ENCODE measurements at places on chromosomes 1 and 21.

GRCh38 chr1:53583868-53584776 is 124.9 kb downstream of the DMRTB1 start:
- ATAC-seq: no peak

GRCh38 chr1:177069490-177069889 is 95.0 kb downstream of the ASTN1 start:
- no peak for ATAC-seq

DNA sequence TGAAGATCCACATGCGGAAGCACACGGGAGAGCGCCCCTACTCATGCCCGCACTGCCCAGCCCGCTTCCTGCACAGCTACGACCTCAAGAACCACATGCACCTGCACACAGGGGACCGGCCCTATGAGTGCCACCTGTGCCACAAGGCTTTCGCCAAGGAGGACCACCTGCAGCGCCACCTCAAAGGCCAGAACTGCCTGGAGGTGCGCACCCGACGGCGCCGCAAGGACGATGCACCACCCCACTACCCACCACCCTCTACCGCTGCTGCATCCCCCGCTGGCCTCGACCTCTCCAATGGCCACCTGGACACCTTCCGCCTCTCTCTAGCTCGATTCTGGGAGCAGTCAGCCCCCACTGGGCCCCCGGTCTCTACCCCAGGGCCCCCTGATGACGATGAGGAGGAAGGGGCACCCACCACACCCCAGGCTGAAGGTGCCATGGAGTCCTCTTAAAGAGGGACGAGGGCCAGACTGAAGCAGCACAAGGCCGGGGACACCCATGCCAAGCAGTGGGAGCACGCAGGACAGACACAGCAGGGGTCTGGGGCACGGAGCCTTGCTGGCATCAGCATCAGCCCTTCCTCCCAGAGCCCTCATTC is 13.7 kb downstream of the ZBTB7B start:
- ATAC-seq: no peak

GRCh38 chr1:184504040-184504954 is 117.5 kb downstream of the C1orf21 start:
- no peak for ATAC-seq

DNA sequence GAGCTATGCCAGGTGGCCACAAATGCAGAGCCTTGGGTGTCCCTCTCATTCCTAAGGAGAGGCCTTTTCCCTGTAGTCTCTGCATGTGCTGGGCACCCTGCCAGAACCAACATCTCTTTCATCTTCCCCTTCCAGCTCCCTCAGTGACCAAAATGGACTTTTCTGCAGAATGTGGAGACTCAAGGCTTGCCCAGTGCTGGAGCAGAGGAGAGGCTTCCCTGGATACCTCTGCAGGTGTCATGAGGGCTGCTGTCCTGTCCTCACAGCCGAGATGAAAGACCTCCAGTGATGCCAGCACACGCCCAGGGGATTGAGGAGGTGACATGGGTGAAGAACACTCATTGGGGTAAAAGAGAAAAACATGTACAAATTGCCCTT is 347.0 kb upstream of the AJAP1 start:
- no peak for ATAC-seq

GRCh38 chr1:212004895-212005608 is 30.3 kb downstream of the INTS7 start:
- no peak for ATAC-seq

- ATAC-seq: no peak
These were observed 6.1 kb downstream of the NENF start for GRCh38 chr1:212438831-212439237.

DNA sequence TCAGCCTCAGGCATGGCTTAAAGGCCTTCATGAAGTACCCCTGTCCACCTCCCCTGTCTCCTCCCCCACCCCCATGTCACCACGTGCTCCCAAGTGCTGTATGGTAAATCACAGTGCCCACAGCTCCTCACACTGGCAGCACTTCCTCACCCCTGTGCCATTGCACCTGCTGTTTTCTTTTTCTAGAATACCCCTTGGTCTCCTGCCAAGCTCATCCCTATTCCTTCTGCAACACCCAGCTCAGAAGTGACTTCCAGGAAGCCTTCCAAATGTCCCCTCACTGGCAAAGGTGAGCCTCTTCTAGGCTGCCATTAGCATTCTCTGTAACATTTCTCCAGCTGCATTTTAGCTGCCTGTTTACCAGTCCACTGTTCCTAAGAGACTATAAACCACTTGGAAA is 9.4 kb downstream of the AKNAD1 start:
- ATAC-seq: no peak

GRCh38 chr1:245129319-245130240 is 25.2 kb upstream of the KIF26B start:
- ATAC-seq: no peak

- no peak for ATAC-seq
These were observed 19.5 kb upstream of the ETV3 start for GRCh38 chr1:157157501-157158190.

DNA sequence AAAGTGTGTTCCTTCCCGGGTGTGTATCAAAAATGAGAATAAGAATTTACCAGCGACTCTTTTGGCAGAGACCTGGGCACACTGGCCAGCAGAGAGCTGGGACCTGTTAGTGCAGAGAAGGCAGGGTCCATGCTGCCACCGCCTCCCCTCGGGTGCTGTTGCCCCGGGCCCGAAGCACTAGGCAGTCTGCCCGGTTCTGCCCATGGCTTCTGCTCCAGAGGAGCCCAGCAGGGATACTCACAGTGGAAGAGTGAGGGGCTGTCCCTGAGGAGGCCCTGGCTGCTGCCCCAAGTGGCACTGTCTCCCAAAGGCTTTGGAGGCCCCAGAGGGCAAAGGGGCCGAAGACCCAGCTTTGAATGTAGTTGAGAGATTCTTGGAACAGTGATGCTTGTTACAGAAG is 80.5 kb downstream of the MIS18A start:
- no peak for ATAC-seq

DNA sequence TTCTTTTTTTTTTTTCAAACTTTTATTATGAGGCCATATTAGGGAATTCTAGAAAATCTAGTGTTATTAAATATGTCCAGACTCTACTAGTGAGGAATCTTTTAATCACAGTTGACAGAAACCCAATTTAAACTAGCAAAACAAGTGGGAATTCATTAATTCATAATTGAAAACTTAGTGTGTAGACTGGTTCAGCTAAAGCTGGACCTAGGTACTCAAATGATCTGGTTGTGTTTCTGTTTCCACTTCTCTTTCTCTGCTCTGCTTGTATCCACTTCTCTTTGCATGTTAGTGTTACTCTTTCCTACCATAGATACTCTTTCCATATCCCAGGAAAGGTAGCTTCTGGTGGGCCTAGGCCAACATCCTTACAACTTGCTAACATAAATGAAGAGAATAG is 81.2 kb upstream of the HIVEP3 start:
- no peak for ATAC-seq

DNA sequence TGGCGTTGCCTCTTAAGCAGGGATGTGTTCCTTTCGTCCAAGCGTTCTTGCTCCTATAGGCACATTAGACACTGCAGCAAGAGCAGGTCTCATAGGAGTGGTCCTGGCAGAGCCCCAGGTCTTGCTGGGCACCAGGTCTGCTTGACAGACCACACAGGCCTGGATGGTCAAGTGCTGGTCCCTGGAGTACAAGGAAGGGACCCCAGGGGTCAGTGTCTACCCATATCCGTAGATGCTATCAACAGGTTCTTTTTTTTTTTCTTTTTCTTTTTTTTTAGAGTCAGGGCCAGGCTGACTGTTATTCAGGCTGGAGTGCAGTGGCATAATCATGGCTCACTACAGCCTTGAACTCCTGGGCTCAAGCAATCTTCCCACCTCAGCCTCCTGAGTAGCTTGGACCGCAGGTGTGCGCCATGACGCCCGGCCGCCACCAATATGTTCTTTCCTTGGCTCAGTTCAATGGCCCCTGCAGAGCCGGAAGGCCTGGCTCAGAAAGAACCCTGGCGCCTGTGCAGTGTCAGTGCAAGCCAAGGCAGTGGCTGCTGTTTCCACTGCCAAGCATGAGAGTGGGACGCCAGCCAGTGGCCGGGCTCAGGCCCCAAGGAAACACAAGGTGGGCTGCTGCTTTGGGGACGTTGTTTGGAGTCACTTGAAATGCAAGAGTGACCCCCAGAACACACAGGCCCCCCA is 10.0 kb upstream of the TNFRSF8 start:
- no peak for ATAC-seq

DNA sequence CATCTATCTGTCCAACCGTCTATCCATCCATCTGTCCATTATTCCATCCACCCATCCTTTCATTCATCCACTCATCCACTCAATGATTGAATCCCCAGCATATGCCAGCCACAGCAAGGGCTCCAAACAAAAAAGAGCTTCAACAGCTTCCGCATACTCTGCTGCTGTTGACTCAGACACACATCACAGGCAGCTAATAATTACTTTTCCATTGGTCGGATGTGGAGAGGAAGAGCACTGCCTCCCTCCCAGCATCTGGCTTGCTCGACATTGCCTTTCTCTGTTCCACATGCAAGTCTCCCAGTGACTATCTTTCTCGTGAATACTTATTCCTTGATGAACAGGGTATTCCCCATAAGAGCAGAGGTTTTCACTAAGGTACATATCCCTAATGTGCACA is 176.5 kb downstream of the HIVEP3 start:
- ATAC-seq: no peak

DNA sequence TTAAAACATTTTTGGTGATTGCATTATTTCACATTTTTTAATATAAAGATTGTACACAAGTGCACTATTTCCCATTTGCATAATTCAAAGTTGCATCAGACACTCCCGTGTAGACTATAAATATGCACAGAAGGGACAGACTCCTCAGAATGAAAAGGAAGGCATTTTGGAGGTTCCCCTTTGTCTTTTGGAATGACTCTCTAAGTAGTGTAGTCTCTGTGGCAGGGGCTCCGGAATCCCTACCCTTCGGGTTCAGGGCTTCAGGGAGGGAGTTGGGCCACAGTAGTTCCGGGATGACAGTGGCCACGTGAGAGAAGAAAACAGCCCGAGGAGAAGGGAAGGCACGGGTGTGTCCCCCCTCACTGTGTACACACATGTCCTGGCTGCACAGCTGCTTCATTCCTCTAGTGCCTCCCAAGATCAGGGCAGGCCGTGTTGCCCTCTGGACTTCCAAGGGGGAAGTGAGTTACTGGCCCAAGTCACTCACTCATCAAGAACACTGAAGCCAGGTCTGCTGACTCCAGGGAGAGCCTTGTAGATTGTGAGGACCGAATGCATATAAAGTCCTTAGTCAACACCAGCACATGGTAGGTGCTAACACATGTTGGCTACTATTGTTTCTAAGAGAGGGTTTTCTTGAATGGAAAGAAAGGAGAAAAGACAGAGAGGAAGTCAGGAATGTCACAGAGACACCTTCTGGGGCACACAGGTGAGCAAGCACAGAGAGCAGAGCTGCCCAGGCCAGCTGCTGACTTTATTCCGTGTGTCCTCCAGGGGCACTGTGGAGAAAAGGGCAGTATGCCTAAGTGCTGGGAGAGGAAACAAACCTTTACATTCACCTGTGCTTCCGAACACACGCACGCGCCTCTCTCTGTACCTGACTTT is 39.8 kb downstream of the LHX4 start:
- peak; percentile 61 for ATAC-seq

DNA sequence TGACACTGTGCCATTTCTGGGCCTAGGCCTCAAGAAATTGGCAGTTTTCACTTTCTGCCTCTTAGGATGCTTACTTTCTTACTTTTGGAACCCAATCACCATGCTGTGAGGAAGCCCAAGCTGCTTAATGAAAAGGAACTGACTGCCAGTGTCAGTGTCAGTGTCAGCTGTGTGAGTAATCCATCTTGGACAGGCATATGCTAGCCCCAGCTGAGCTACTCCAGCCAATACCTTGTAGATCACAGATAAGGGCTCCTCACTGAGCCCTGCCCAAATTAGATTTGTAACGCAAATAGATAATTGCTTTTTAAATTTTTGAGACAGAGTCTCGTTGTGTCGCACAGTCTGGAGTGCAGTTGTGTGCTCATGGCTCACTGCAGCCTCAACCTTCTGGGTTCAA is 59.6 kb downstream of the SELENOF start:
- ATAC-seq: no peak

DNA sequence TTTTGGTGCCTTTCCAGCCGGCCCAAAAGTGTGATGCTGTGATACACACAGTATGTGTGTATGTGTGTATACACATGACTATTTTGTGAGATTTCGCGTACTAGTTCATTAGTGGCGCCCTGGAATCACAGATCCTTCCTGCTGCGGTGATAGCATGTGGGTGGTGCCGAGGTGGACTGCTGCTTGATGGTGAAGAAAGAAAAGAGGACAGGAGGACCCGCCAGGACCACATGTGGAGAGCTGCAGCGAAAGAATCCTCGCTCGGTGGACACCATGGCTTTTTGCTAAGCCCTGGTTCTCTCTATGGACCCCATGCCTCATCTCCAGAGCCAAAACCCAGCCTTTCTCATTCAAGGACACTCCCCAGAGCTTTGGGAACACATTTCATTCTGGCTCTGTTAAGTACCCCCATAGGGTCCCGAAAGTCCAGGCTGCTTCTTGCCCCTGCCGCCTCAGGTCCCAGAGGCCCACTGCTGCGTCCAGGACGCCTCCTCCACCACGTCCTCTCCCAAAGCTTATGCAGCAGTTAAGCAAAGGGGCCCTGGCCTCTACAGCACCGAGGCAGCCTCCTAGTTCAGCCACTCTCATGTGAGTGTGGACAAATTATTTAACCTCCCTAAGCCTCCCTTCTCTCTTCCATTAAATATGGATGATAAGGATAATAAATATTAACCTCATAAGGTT is 32.8 kb upstream of the COX20 start:
- no peak for ATAC-seq

GRCh38 chr1:99445486-99445885 is 181.2 kb downstream of the PLPPR4 start:
- no peak for ATAC-seq

DNA sequence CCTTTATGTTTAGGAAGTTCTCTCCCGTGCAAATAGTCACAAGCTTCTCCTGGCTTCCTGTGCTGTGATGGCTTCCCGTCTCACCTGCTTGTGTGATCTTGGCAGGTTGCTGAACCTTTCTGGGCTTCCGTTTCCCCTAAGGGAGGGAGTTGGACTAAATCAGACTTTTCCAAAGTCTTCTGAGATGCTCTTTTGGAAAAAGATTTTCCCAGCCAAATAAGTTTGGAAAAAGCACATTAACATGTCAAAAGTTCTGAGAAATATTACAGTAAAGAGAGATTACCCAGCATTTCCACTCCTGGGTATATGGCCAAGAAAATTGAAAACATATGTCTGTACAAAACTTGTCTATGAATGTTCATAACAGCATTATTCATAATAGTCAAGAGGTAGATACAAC is 36.0 kb upstream of the TENT5C start:
- ATAC-seq: no peak

GRCh38 chr1:59510249-59510648 is 213.4 kb downstream of the FGGY start:
- ATAC-seq: no peak

DNA sequence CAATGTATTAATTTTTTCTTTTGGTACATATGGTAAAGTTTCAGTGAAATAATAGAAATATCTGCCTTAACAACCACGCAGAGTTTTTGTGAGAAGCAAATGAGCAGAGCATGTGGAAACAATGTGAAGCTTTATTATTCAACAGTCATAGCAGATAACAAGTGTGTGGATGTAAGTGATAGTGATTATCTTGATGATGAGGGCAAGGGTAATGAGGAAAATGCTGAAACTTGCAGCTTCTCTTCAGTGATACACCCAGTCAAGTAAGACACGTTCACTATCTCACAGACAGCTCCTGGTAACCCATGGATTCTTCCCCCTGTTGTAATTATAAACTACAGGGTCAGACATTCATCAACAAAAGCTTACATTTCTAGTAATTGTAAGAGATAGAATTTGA is 14.6 kb upstream of the OR2L5 start:
- ATAC-seq: no peak

- no peak for ATAC-seq
These were observed 20.7 kb upstream of the PADI4 start for GRCh38 chr1:17287130-17287776.

- ATAC-seq: no peak
These were observed 5.6 kb downstream of the MX2 start for GRCh38 chr21:41367301-41367944.

Measured in gastroesophageal sphincter (tissue), 4 donors.